ENCODE measurements at places on chromosomes 6 and 20. TPM values are rescaled to one million over a fixed set of nuclear protein-coding genes. Genes with fewer than 3 reads are reported as not detected.

DEF6 gene
- 73.0 TPM for total RNA-seq

NEU1 gene
- 19.4 TPM for total RNA-seq

PHACTR1 gene
- 0.04 TPM for total RNA-seq

OPN5 gene
- not detected for total RNA-seq

FOXC1 gene
- total RNA-seq = not detected

C6orf15 gene
- not detected for total RNA-seq

CFB gene
- total RNA-seq = 0.40 TPM

ZC2HC1B gene
- not detected for total RNA-seq

Measured in CD8-positive, alpha-beta memory T cell (primary cell).